ENCODE measurements at places on chromosomes 4 and X. TPM values are rescaled to one million over a fixed set of nuclear protein-coding genes. Genes with fewer than 3 reads are reported as not detected.

Gene PPP1R2C
- total RNA-seq, result not detected

Gene LIMCH1
- 125 TPM for total RNA-seq

Gene GLUD2
- 3.7 TPM for total RNA-seq

Gene PRDM5
- 57.6 TPM for total RNA-seq

Gene CTAG1B
- not detected for total RNA-seq

Gene NAP1L3
- total RNA-seq, result 48.2 TPM

Gene RGN
- total RNA-seq, result 11.4 TPM

Gene LONRF3
- total RNA-seq, result 5.0 TPM

Gene F11
- total RNA-seq, result 0.44 TPM

Gene RIPPLY1
- total RNA-seq, result not detected

Gene PNMA6A
- 11.5 TPM for total RNA-seq

Gene GUCY2F
- total RNA-seq, result not detected

Gene RBM46
- not detected for total RNA-seq

Gene MAGED4B
- 18.4 TPM for total RNA-seq

Gene TRAPPC11
- total RNA-seq, result 66.6 TPM

Gene SORBS2
- 185 TPM for total RNA-seq

Gene ACE2
- total RNA-seq, result 1.7 TPM

Gene ADGRL3
- total RNA-seq, result 134 TPM

Gene USP26
- not detected for total RNA-seq

Gene NAT8L
- total RNA-seq, result 3.5 TPM

Gene ZCCHC12
- 14.9 TPM for total RNA-seq

Gene SCOC
- total RNA-seq, result 92.4 TPM

Gene CFAP99
- not detected for total RNA-seq

Gene PAGE5
- not detected for total RNA-seq
